ENCODE measurements at places on chromosomes 7 and 10.

GRCh38 chr7:74094224-74095101, 10.9 kb downstream of the LIMK1 start:
- DNase-seq = peak; percentile 47

- no peak for DNase-seq
Observed at GRCh38 chr10:110821508-110821907, 50.2 kb upstream of the PDCD4 start.

DNA sequence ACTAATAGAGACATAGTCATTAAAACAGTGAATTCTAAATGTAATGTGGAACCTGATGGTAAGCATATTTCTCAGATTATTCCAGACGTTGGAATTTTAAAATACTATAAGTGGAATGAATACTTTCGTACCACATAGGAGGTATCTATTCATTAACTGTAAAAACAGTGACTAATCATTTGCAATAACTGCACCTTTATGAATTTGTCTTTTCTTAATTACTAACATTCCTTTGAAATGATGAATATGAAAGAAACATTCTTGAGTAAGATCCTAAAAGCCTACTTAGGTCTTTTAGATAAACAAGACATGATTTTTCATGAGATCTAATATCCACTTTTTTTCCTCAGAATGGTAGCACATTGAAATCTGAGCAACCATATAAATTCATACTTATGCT, 549.0 kb upstream of the LRRN3 start:
- no peak for DNase-seq

- no peak for DNase-seq
Observed at GRCh38 chr7:157721468-157722136, 384.8 kb downstream of the DNAJB6 start.

DNA sequence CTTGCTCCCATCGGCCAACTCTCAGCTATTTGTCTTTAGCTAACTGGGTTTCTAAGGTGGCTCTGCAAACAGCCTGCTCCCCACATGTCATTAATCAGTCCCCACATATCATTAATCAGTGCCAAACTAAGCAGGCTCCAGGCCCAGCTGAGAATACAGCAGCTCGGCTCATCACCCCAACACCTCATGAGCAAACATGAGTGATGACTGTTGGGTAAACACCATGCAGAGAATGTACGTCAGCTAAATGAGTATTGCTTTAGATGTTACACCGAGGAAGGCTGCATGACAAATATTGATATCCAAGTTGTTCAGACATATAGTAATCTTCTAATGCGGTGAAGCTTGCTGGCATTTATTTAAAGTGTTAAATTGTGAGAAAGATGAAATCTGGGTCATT, 187.5 kb upstream of the AOAH start:
- DNase-seq = no peak

DNA sequence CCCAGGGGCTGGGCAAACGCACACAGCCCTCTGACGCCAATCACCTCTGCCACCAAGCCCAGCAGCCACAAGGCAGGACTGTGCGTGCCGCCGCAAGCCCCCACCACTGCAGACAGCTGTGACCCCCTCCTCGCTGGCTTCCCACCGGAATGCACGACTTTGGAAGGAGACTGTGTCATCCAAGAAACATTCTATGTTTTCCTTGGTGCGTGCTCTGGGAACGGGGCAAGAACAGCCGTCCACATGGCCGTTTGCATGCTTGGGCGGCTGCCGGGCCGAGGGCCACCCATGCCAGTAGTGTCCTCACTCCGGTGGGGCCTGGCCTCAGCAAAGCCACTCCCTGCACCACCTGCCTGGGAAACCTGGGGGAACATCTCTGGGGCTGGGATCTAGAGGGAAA, 17.6 kb upstream of the ELN start:
- DNase-seq = no peak

DNA sequence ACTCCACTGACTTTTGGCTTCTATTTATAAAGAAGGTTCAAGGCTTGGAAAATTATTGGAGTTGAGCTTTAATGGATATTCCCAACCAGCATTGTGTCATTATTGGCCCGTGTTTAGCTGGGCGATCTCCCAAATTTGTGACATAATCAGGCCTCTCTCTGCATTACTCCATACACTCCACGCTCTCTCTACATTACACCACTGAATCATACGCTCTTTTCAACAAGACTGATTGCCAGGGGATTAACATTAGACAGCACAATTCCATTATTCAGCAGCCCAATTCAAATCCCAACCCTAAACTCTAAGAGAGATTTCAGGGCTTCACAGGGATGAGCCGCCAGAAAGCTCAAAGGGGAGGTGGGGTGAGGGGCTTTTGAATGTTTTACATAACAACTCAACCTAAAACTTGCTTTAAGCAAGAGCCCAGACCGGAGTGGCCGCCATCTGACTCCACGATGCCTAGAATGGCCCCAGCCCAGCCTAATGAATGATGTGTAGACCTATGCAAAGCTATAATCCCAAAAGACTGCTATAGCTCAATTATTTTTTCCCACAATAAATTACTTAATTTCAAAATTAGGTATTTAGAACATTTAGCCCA, 61.8 kb downstream of the FGFR2 start:
- no peak for DNase-seq

GRCh38 chr10:48463318-48464003, 141.4 kb downstream of the ARHGAP22 start:
- DNase-seq = no peak

DNA sequence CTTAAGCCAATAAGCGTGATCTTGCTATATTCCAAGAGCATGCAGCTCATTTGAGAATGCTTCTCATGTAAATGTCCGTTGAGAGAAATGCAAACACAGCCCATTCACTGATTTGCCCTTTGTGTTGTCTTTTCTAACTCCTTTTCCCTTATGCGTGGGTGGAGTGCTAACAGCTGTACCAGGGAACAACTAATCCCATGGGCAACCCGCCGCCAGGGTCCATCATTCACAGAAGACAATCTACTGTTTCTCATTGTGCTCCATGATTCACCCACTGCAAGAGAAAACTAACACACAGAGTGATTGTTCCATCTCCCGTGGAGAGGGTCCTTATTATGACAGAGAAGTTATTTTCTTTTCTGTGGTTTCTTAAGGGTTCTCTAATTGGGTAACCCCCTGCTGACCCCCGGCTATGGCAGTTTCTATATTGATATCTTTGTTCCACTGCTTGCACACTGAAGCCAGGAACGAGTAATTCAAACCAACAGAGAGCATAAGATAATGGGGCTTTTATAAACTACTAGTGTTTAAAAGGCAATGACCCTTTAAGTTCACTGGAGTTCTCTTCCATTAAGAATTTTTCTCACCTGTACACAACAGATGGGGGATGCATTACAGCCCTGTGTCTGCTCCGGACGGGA, 298.7 kb downstream of the BAMBI start:
- no peak for DNase-seq

- no peak for DNase-seq
Observed at GRCh38 chr7:30705596-30705995, 23.3 kb upstream of the CRHR2 start.

DNA sequence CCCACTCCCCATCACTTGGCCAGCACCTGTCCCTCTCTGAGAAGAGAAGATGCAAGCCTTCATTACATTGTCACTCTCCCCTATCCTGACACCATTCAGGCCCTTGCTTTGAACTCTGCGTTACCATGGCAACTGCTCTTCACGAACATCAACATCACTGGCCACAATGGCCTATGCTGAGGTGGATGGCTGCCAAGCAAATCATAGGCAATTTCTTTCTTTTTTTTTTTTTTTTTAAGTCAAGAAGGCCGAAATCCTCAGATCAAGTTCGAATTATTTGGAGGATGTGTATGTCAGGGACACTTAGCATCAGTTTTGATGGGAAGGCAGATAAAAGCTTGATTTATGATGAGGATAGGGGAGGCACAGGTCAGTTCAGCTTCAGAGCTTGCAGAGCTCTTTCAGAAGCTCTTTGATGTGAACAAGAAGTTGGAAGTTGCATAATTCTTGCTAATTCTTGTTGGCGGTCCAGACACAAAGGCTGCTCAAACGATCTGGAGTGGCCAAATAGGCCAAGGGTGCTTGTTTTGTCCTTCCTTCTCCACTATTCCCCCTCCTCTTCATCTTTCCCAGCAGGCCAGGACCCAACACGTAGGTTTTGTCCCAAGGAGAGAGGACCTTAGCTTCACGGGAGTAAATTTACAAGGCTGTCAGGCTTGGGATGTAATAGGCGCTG, 179.9 kb upstream of the NPVF start:
- DNase-seq = no peak

DNA sequence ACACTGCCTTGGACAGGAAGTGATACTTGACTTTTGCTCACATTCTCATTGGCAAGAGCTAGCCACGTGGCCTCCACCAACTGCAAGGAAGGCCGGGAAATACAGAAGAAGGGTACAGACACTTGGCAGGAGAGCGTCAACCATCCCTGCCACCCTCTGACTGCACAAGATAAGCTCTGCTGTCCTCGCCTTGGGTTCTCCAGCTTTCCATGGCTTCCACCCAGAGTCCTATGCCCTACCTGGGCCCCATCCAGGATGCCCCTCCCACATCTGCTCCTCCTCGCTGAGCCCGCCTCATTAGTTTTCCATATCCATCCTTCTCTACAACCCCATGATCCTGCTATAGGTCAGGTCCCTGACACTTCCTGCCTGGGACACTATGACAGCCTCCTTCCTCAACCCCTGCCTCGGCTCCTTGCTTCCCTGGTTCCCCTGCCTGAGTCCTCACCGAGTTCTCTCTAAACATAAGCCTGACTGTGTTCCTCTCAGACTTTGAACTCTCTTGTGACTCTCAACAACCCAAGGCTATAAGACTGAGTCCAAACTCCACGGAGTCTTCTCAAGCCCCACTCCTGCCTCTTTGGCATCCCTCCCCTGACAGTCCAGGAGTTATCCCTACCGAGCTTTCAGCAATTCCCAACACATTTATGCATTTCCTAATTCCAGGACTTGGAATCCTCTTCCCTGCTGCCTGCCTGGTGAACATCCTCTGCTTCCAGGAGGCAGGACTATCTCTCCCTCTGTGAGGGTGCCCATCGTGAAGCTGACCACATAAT, 23.2 kb upstream of the GDF10 start:
- no peak for DNase-seq

DNA sequence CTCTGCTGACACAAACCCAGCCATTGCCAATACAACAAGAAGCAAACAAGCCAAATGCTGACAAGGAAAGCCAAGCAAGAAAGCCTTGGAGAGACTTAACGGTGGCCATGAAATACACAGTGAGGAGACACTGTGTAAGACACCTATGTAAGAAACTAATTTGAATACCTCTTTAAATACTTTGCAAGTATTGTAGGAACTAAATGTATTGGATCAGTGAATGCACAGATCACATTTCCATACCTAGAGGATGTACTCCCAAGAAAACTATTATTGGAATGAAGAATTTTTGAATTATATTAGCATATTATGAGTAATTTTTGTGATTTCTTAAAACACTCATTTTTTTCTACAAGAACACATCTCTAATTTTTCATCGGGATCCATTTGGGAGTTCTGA, 34.0 kb downstream of the ETV1 start:
- DNase-seq = no peak

All from GM12864 (cell line).